ENCODE measurements at places on chromosomes 2 and 18.

- DNase-seq, result no peak
Measured at GRCh38 chr2:2639251-2640139, 308.4 kb upstream of the MYT1L start.

GRCh38 chr2:18829251-18829902 lies 240.0 kb upstream of the NT5C1B start:
- no peak for DNase-seq

DNA sequence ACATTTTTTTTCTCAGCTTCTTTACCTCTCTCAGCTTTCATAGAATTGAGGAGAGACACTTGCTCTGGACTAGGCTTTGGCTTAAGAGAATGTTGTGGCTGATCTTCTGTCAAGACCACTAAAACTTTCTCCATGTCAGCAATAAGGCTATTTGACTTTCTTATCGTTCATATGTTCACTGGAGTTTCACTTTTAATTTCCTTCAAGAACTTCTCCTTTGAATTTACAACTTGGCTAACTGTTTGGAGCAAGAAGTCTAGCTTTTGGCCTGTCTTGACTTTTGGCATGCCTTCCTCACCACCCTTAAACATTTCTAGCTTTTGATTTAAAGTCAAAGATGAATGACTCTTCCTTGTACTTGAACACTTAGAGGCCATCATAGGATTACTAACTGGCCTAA lies 104.4 kb upstream of the SLC39A10 start:
- no peak for DNase-seq

DNA sequence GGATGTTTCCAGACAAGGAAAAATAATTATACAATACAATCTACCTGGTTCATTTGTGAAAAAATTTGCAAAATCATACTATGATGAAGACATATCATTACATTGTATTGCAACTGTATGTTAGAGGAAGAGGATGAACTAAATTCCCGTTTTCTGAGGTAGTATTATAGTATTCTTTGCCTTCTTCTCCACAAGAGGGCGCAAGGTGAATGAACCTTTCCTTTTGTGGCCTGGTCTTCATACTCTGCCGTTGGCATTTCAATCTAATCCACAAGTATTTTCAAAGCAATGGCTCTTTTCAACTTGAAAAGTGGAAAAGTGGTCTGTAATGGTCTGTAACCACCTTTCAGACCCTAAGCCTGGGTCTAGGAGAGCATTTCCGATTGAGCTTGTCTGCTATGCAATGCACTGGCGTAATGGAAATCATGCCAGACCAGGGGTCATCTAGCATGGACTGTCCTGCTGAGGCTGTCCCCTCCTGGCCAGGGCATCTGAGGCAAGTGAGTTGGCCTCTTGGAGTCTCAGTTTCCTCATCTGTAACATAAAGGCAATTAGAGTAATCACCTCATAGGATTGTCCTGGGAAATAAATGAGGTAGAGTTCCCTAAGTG lies 30.8 kb upstream of the ZNF396 start:
- peak; percentile 44 for DNase-seq

- DNase-seq, result no peak
Measured at GRCh38 chr18:78304192-78305164, 675.1 kb upstream of the SALL3 start.

GRCh38 chr2:188382107-188382506 lies 90.4 kb downstream of the GULP1 start:
- no peak for DNase-seq

GRCh38 chr18:47080872-47081271 lies 45.5 kb upstream of the ELOA2 start:
- DNase-seq, result no peak
